ENCODE measurements at places on chromosomes 4 and X. TPM values are rescaled to one million over a fixed set of nuclear protein-coding genes. Genes with fewer than 3 reads are reported as not detected.

DNA sequence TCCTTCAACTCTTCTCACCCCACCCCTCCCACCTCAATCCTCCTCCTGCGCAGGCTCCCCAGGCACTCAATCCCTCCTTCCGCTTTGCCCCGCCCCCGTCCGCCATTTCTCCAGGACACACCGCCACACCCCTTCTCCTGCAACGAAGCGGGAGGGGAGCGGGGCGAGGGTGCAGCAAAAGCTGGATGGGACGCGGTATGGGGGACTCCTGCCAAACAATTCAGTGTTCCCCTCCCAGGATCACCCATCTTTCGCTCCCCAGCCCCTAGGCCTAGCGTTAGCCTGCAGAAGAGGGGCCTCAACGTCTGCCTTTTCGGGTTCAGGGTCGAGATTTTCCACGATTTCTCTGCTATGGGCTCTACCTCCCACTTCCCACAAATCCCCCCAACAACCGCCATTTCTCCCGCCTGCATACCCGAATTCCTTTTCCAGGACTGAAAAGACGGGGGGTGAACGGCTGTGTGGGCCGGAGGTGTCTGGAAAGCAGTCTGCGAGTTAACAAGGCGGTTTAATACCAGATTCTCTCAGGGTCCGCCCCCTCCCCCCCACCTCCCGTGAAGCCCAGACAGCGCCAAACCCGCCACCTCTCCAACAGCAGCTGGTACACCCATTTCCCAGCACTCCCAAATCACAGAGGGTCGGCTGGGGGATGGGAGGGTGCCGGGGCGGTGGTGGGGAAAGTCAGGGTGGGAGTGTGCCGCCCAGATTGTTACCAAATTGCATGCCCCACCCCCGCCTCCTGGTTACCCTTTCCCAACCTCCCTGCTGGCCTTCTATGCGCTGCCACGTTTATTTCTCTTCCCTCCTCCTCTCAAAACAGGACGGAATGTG is 774 bp downstream of the ARMCX2 start:
- DNase-seq = peak; percentile 81

DNA sequence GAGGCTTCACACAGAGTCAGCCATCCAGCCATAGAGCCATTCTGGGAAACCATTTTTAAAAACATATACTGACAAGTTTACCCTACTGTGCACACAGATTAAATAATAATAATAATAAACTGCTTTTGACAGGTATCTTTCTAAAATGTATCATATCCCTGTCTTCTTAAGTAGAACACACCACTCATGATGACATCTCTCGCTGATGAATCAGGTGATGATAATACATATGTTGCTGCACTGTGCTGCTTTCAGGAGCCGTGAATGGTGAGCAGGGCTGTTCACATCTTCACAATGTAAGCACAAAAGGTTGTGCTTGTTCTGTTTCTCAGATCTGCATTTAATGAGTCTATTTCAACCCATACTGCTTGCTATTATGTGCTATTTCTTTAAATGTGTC is 3.5 kb downstream of the MTNR1A start:
- DNase-seq = no peak

DNA sequence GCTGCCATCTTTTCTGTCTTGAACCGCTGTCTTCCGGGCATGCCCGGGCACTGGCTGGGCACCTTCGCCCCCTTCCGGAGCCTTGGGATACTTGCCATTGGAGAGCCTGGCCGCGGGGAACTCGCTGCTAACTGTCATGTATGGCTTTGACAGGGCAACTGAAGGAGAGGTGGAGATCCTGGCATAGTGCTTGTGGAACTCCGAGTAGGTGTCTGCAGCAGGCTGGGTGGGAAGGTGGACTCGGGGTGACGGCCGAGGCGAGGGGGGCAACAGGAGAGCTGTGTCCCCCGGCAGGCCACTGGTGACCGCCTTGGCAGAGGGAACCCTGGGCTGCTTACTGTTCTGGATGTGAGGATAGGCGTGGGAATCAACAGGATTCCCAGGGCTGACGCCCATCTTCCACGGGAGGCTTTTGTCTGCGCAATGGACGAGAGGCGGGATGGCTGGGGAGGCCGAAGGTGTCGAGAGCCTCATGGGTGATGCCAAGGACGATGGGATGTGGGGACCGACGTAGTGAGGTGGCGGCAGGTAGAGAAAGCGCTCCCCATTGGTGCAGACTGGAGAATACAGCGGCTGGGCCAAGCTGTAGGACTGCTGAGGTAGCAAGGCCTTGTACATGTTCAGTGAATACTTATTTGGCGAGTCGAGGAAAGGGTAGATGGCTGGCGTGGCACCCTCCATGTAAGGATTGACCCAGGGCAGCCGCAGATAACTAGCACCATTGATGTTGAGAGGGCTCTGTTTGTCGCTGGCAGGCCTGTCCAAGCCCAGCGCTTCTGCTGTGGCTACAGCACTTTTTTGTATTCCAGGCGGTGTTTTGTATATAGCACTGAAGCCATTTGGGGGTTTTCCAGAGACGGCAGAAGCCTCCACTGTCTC is 23.4 kb downstream of the BCOR start:
- no peak for DNase-seq

Gene CCDC149
- 0.16 TPM for total RNA-seq

Gene CXCR3
- total RNA-seq = 20.1 TPM

All from activated CD4-positive, alpha-beta T cell treated with anti-CD3 and anti-CD28 coated beads for 36 hours (primary cell).